ENCODE measurements at places on chromosomes 7 and 10.

DNA sequence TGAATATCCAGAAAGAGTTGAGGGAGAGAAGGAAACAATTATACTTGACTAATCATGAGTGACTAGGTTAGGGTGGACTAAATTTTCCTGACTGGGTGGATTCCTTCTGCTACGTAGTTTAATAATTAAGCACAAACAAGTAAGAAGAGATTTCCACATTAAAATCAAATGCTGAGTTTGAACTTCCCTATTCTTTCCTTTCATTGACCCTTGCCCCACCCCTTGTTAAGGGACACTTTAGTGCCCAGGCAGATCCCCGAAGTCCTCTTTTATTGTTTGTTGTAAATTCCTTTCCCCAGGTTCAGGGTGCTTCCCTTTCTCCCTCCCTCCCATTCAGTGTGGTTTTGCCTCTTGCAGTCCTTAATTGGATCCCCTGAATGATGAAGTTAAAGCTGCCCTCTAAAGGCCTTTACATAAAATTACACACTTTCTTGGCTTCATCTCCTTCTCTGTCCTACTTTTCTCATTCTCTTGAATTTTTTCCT lies 8.8 kb upstream of the SPAM1 start:
- DNase-seq, result no peak

DNA sequence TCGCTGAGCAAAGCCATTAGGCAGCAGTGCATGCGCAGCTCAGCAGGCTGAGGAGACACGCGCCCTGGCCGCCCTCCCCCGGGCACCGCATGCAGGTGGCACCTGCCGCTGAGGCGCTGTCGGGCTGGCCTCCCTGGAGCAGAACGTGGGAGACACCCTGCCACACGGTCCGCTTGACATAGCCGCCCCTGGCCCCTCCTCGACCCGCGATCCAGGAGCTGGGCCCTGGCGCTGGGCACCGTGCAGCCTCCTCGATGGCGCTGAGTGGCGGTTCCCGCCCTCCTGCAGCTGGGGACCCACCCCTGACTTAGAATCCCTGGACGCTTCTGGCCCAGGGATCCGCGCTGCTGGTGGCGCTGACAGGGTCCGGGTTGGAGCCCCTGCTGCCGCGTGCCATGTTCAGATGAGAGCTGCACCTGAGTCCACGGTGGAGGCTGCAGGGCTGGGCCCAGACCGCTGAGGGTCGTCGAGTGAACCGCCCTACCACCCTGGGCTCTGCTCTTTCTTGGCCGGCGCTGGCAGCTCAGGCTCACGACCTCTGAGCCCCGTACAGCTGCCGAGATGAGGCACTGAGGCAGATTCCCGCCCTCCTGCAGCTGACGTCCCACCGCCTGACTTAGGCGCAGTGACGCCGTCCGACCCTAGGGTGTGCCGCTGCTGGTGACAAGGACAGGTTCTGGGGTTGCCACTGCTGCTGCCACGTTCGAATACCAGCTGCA lies 116.8 kb downstream of the OR13A1 start:
- DNase-seq, result no peak

GRCh38 chr7:101594790-101595189 lies 34.3 kb downstream of the MYL10 start:
- no peak for DNase-seq

- DNase-seq, result no peak
Measured at GRCh38 chr10:97891497-97892167, 42.0 kb downstream of the GOLGA7B start.

DNA sequence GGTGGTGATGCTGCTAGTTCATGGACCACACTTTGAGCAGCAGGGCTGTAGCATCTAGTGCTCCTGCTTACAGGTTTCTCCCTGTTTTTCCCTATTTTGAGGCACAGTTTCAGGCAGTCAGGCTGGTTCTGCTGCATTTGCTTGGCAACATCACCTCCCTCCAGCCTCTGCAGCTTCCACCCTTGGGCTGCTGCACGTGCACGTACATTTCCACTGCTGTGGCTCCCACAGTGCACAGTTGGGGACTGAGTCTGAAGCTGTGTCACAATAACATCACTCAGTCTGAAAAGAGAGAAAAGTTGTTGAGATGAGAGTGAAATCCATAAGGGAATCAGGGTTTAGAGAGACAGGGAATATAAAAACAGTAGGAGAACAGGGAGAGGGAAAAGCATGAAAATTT lies 230.7 kb upstream of the FZD1 start:
- no peak for DNase-seq

DNA sequence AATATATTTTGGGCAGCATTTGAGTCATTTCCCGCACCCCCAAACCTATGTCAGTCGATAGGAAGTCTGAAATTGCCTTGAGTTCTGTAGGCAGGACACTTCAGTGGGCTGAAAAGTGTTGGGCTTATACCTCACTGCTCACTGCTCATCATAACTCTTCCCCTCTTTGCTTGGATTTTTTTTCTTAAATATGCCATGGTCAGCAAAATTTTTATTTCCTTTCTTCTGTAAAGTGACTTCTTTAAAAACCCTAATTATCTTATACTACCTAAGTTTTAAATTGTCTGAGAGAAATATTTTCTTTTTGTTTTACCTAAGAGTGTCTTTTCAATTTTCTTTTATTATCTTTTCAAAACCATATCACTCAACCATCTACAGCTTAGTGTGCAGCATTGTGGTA lies 129.2 kb downstream of the KIF20B start:
- DNase-seq, result no peak

GRCh38 chr10:96082153-96082552 lies 38.8 kb downstream of the CCNJ start:
- DNase-seq, result no peak

DNA sequence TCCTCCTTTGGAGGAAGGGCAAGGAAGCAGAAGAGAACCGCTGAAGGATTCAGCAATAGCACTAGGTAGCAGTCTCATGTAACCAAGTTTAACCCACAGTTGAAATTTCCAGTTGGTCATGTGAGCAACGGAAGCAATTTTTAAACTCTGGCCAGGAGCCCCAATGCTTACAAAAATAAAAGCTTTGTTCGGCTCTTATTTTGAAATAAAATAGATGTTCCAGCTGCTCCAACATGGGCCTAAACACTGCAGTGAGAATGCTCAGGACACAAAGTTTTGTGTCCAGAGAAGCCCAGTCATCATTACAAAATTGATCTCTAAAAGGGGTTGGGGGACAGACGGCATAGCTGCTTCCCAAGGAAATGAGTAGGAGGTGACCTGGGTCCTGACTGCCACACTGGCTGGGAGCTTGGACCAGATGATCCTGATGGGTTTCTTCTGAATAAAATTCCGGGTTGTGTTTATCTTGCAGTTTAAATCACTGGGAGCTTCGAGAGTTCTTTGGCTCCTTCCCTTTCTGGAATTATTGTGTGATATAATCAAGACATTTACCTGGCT lies 452 bp upstream of the TMEM140 start:
- no peak for DNase-seq

DNA sequence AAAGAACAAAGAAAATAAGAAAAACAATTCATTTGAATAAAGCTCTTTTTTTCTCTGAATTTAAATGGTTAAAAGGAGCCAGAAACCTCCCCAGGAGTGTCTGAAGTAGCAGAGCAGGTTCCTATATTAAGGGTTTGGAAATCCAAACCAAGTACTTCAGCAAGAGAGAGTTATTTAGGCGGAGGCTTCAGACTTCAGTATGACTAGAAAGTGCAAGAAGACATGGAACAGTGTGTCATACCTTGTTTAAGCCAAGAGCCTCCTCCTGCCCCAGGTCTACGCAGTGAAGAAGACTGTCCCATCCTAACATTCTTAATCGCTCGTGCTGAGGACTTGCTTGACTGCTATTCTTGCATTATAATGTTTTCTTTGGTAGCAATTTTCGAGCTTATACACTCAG lies 51.3 kb downstream of the ODAD2 start:
- DNase-seq, result no peak

- DNase-seq, result no peak
Measured at GRCh38 chr7:28836716-28837115, 121.4 kb downstream of the TRIL start.

DNA sequence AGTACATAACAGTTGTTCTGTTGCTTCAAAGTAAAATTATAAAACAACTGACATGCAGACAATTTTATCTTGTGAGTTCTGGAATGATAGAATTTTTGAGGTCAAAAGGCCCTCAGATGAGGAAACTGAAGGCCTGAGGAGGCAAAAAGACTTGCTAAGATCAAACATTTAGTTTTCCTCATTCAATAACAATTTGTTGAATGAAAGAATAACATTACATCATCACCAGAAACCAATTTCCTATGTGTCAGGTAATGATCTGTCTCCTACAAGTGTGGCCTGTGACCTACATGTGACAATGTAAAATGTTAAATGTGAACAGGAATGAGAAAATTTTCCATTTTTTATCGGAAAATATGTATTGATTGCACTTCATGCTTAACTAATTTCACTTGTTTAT lies 16.6 kb upstream of the ASB4 start:
- DNase-seq, result no peak

DNA sequence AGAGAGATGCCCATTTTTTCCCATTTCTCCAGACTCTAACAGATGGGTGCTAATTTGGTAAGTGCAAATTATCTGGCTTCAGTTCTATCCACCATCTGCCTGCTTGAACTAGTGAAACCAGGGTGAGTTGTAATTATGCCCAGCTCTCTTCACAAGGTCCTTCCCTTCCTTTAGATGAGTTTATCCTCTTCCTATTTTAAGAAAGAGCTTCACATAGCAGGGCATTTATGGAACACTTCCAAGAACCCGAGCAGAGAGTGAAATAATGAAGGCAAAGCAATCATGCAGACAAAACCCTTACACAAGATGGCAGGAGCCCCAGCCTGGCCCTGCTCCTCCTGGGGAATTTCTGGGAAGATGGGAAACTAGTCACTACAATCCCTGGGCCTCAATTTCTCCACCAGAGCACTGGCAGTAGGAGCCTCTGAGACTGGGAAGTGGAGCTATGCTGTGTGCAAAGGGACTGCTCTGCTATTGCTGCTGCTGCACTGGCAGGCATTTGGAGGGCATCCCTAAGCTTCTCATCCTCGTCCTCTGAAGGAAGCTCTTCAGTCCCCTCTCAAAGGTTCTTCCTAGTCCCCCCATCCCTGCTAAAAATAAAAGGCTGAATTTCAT lies 33.7 kb upstream of the PLXNA4 start:
- no peak for DNase-seq

GRCh38 chr10:91683975-91684374 lies 51.1 kb upstream of the PPP1R3C start:
- DNase-seq, result no peak

GRCh38 chr7:20197837-20198236 lies 19.3 kb downstream of the MACC1 start:
- no peak for DNase-seq

GRCh38 chr7:116337800-116338199 lies 127.5 kb downstream of the TES start:
- DNase-seq, result no peak

- DNase-seq, result no peak
Measured at GRCh38 chr7:94178230-94178629, 174.1 kb upstream of the BET1 start.

Data from activated CD4-positive, alpha-beta T cell treated with anti-CD3 and anti-CD28 coated beads for 48 hours (primary cell).